Activated CD4-positive, alpha-beta T cell treated with anti-CD3 and anti-CD28 coated beads, Interleukin-2, amount 50 U/mL, for 4 hours (primary cell): ENCODE measurements at places on chromosomes 3 and 15.

DNA sequence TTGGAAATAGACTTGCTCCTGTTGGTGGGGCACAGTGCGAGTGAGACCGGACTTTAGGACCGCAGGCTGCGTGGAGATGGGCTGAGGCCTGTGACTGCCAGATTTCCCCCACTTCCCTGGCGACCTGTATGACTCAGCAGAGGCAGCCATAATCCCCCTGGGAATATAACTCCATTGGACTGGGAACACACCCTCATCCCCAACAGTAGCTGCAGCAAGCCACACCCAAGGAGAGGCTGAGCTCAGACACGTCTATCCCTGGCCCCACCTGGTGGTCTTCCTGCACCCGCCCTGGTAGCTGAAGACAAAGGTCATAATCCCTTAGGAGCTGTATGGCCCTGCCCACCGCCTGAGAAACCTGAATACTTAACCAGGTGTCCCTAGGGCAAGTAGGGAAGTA lies 42.6 kb downstream of the DZIP1L start:
- DNase-seq: no peak

DNA sequence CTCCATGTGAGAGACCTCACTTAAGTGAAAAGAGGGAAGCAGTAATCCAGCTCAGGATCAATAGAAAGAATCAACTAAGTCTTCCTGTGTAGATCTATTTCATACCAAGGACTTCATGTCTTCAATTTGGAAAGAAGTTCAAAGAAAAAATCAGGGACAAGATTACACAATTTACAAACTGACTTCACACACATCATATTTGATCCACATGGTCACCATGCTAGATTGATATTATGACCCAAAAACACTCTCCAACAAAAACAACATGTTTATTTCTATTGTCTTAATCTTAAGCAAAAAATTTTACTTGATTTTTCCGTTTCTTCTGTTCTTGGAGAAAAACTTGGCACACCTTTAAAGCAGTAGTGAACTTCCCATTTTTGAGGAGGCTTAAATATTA lies 76.3 kb downstream of the THBS1 start:
- DNase-seq: no peak

GRCh38 chr3:179069762-179070390 lies 1.7 kb downstream of the ZMAT3 start:
- no peak for DNase-seq

DNA sequence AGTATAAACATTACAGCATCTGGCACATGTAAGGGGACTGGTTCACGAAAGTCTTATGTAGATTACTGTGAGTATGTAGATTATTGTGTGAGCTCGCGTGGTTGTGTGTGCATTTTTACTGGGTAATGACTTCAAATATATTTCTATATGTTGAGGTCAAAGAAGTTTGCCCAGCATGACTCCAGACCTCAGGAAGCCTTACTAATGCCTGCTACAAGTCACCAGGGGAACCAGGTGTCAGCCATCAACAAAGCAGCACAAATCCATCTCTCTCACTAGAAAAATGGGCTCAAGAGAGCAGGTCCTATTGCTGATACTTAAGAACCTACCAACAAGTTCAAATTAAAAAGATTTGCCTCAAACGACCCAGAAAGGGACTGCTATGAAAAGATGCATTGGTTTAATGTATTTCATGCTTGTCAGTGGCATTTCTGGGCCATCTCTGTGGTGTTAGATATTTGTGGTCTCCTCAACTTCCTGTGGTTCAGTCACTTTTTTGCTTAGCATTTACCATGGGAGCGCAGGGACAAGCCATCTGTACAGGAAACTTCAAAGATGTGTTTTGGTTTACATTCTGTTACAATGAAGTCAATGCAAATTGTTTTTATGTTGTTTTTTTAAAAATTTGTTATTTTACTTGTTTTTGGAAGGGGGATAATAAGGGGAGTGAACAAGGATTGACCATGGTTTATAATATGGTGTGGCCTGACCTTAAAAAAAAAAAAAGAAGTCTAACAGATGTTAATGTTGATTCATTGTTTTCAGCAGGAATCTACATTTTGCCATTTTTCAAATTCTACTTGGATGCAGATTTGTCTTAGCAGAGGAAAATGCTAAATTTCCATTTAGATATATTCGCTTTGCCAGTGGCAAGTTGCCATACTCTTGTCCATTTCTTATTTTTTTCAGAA lies 172.1 kb upstream of the ADAMTS9 start:
- no peak for DNase-seq

GRCh38 chr3:127799476-127800222 lies 22.7 kb downstream of the MGLL start:
- DNase-seq: no peak

DNA sequence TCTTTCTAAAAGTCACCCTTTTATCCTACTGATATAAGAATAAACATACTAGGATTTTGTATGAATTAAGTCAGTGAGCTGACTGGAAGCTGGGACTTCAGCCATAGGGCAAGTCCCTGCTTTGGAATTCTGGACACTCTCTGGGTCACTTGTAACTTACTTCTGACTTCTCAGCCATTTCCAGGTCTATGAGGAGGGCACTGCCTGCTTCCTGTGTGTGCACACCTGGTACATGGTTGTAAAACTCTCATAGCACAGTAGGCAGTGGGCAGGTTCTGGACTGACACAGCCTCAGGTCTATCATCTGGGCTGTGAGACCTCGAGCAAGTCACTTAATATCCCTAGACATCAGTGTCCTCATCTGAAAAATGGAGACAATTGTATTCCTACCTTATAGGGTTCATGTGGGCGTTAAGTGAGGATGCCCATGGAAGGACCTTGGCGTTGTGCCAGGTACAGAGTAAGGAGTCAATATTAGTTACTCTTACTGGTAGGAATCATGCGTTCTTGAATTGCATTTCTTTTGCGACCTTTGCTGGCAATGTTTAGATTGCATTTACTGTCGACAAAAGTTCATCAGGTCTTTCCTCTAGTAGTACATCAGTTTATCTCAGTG lies 27.5 kb upstream of the TGM5 start:
- no peak for DNase-seq

GRCh38 chr3:158775426-158776410 lies 26.1 kb upstream of the MFSD1 start:
- no peak for DNase-seq

DNA sequence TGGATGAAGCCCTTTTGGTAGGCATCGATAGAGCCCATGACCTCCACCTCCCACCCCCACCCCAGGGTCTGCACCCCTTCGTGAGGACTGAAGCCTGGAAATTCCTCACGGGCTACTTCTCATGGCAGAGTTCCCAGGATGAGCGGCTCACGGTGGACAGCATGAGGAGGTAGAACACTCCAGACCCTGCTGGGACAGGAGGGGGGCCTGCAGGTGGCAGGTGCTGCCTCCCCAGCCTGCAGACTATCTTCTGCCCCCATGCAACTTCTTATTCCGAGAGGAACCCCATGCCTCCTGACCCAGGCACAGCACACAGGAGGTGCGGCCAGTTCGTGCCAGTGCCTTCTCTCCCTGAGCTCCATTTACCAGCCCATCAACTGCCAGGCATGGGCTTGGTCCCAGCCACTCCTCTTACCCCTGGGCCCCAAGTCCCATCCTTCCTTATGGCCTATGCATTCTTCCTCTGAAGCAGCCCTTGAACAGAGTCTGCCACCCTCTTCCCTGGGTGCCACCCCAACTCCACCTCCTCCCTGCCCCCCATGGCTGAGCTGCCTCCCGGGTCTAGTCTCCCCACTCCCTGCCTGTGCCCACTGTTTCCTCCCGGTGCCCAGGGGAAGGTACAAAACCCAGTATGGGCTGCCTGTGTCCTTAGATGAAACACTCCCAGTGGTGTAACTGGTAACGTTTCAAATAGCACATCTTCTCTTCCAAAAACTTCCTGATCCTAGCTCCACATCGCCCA lies 8.4 kb downstream of the TBC1D21 start:
- DNase-seq: no peak

DNA sequence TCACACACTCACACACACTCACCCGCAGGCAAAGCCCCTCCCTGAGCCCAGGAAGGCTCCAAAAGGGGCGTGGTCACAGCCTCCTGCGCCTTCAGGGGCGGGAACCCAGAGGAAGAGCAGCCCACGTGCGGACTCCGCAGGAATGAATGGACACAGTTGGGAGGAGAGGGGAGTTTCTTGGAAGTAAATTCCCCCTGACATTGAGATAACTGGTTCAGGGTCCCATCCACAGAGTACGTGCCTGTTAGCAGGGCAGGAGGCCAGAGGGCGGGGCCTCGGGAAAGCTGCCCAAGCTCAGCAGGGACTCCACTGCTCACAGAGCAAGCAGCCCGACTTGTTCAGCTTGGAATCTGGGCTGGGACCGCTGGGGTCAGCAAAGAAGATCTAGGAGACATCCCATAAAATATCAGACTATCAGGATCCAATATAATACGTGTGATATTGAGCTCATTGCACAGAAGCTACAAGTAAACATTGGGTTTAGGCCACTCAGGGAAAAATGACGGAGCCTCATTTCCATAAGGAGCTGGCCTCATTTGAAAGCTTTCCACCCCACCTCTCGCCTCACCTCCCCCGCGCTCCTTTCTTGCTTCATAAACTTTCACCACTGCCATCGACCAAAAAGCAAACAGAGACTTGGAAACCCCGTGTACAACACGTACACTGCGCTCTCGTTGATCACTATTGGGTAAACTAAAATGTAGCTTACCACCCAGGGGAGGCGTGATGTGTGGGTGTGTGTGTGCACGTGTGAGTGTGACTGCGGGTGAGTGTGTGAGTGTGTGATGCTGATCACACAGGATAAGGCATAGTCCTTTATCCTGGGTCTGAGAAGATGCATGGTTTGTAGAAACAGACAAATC lies 36.0 kb downstream of the TM2D3 start:
- no peak for DNase-seq

- no peak for DNase-seq
Measured at GRCh38 chr3:29339016-29339833, 58.4 kb downstream of the RBMS3 start.

DNA sequence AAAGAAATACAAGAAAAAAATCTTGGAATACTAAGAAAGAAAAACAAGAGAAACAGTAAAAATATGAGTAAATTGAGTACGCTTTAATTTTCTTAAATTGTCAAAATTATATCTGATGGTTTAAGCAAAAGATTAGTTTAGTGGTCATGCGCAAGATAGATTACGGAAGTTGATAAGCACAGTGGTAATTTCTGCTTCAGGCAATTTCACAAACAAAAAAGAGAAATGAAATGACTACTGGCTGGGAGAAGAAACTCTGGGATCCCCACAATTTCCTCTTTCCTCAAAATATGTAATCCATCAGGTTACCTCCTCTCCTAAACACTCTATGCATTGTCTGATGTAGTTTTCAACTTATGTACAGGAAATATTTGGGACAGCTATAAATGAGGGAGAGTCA lies 9.0 kb downstream of the MYD88 start:
- no peak for DNase-seq

GRCh38 chr3:14426305-14426620 lies 23.9 kb downstream of the SLC6A6 start:
- DNase-seq: no peak

DNA sequence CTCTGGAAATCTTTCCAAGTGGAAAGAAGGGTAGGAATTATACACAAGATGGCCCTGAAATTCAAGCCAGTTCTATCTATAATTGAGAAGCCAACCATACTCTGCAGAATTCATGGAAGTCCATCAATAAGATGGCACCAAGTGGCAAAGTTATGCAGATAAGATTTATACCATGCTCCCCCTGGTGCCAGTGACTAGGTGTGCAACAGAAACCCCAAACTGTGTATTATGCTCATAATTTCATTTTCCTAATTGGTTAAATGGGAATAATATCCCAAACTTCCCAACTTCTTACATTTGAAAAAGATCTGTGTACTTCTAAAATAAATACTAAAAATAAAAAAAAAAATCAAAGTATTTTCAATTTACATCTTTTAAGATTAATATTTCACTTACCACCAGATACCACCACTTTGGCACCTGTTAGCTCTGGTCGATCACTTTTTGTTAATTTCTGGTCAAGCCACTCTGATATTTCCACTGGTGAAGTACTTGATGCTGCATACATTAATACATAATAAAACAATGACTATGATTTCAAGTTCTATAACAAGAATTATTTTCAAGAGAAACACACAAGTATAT lies 25.9 kb downstream of the ETFA start:
- no peak for DNase-seq
